NCI-H345 (cell line): ENCODE measurements at places on chromosomes 5 and 9.

DNA sequence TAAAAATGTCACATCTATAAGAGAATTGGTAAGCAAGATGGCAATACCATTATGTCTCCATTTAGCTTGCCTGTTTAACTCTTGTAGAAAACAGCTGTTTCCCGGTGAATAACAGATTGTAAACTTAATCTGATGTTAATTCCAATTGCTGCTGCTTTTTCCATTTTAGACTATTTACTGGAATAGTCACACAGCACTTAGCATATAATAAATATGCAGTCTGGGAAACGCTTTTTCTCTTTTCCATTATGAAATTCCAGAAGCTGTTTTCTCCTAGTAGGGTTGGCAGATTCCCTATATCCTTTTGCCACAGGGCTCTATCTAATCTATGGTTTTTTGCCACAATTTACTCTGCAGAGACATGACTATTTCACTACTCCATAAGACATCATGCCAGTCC, 148.0 kb downstream of the CEMIP2 start:
- no peak for DNase-seq

GRCh38 chr5:117084067-117084466, 509.4 kb upstream of the SEMA6A start:
- DNase-seq = no peak

DNA sequence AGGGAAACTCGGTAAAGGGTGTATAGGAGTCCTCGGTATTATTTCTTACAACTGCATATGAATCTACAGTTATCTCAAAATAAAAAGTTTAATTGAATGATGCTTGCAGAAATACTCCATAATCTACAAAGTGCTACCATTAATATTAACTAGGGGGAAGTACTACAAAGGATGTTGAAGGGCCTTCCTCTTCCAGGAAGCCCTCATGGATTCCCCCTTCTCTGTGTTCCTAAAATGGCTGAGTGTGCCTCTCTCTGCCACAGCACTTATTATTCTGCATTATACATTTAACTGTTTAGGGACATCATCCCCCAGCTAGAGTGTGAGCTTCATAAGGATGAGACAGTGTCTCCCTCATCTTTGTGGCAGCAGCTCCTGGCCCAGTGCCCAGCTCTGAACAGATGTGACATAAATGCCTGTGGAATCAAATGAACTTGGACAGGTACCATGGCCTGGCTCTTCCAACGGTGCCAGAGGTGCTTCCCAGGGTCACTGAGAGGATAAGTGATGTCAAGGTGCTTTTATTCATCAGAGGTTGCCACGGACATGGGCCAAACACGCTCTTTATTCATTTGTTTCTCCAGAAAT, 99.5 kb downstream of the PAX5 start:
- DNase-seq = peak; percentile 4

- DNase-seq = peak; percentile 50
These were observed 1876.0 kb upstream of the C9orf72 start for GRCh38 chr9:29449306-29449705.

DNA sequence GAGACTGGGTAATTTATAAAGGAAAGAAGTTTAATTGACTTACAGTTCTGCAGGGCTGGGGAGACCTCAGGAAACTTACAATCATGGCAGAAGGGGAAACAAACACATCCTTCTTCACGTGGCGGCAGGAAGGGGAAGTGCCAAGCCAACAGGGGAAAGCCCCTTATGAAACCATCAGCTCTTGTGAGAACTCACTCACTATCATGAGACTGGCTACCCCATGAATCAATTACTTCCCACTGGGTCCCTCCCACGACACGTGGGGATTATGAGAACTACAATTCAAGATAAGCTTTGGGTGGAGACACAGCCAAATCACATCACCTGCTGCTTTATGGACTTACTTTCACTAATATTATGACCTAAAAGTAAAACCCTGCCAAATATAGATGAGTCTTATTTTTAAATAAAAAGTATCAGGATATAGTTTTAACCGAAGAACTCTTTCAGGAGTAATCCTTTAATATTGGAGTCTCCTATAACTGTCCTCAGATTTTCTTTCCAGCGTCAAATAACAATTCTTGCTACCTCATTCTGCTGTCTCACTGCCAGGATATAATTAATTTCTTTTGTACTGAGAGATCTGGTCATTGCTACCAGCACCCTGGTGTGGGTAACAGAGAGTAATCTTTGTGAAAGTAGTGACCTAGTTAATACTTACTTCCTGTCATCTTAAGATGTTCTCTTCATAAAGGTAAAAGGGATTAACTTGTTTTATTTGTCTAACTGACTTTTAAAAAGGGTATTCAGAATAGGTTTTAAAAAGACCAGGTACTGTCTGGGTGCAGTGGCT, 68.6 kb downstream of the NLN start:
- DNase-seq = no peak

DNA sequence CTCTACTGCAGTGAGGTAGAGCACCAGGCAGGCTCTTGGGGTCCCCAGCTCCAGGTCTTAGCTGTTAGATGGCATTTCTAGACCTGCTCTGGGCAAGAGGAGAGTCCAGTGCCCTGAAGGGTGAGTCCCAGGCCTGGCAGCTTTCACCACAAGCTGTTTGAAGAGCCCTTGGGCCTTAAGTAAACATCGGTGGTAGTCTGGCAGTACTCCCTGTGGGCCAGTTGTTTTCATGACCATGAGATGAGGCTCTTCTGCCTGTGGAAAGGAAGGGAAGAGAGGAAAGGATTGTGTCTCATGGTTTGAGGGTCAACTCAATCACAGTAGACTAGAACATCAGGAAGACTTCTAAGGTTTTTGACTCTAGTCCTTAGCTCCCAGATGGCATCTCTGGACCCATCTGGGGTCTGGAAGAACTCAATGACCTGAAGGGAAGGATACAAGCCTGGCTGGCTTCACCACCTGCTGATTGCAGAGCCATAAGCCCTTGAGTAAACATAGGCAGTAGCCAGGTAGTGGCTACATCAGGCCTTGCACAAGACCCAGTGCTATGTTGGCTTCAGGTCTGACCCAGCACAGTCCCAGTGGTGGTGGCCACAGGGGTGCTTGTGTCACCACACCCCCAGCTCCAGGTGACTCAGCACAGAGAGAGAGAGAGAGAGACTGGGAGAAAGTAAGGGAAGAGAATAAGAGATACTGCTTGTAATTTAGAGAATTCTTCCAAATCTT, 114.3 kb upstream of the PCSK5 start:
- no peak for DNase-seq

DNA sequence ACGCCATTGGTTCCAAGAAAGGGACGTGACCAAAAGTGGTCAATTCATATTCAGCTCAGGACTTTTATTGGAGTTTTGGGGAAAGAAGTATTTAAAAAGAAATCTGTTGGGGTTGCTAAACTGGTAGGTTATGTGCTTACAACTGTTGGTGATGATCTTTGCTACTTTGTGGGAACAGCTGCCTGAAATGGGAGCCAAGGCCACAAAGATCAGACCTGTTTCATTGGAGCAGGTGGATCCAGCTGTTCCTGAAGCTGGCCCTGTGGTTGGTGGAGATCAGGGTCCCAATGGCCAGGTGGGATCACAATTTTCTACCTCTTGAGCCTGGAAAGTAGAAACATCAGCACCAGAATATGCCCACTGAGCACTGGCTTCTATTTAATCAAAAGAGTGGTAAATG, 144.5 kb downstream of the PSAT1 start:
- no peak for DNase-seq
